ENCODE measurements at places on chromosomes 6 and 20.

DNA sequence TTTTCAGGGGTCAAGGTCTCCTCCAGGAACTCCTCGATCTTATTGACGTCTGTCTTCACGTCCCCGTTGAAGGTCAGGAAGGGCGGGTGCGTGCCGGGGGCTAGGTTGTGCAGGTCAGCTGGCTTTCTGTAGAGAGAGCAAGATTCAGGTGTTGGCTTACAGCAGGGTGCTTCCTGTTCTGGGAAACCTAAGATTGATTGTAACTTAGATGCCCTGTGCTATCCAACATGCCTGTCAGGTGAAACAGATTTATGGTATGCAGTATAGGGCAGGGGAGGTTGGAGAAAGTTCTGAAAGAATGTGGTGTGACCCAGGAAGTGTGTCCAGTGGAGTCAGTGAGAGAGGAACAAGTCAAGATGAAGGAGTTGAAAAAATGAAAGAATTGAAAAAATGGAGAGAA lies 66.4 kb downstream of the CLIC5 start:
- no peak for DNase-seq

- DNase-seq, result no peak
Observed at GRCh38 chr20:60292001-60292520, 333.8 kb downstream of the CDH26 start.

- DNase-seq, result no peak
Observed at GRCh38 chr6:7691675-7692452, 34.0 kb upstream of the BMP6 start.

DNA sequence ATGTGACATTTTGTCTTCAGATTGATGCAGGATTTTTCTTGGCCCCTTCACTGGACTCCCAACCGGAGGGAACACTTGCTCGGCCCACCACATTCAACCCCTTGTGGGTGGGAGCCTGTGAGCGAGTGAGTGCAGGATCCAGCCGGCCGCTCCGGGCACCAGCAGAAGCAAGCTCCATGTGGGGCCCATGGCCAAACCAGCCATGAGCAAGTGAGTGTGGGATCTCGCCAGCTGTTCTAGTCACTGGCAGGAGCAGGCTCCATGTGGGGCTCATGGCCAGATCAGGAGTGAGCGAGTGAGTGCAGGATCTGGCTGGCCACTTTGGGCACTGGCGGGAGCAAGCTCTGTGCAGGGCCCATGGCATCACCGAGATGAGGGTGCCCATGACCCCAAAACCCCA lies 42.6 kb downstream of the OSTM1 start:
- DNase-seq, result no peak

DNA sequence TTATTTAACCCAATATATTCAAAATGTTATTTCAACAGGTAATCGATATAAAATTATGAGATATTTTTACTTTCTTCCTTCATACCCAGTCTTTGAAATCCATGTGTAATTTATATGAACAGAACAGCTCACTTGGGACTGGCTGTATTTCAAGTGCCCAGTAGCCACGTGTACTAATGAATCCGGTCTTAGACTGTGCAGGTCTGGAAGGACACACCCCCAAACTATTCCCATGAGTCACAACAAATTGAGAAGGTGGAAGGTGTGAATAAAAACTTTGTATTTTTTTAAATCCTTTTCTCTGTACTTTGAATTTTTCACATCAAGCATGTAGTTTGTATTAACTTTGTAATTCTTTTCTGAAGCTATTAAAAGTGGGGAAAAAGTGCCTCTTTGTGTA lies 2.8 kb downstream of the UNC5CL start:
- DNase-seq, result no peak

- no peak for DNase-seq
Observed at GRCh38 chr20:22546344-22546743, 38.0 kb downstream of the FOXA2 start.

GRCh38 chr6:39530201-39530759 lies 194.9 kb downstream of the KIF6 start:
- no peak for DNase-seq

DNA sequence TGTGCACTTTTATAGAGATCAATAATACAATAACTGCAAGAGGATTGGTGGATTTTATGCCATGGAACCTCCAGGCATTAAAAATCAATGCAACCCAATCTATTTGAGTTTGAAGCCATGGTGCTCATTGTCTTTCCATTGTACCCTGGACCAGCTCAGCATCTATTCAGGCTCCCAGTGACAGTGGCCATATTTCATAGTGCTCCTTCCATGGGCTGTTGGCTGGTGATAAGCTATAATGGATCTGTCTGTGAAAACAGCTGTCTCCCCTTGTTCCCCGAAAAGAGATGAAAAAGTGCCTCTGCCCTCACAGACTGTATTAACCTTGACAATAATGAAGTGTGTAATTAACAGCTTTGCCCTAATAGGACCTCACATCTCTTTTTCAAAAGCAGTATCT lies 74.3 kb downstream of the LAMP5 start:
- no peak for DNase-seq

DNA sequence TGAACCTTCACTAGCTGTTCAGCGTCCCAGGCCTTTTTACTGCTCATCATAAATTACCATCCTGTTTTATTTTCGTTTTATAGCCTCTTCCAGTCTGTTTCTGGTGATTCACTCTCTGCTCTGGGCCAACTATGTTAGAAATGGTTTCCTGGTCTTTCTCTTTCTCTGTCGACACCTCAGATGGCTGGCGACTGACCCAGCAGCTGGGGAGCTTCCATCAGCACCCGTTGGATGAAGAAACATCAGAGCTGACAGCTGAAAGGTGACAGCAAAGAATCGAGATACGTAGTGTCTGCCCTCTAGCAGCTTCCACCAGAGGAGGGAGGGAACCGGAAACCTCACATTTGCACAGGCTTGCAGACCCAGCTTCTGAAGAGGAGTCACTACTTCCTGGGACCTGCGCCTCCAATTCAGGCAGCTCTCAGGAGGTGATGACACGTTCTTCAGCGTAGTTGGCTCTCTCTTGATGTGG lies 82.9 kb upstream of the MLN start:
- no peak for DNase-seq

DNA sequence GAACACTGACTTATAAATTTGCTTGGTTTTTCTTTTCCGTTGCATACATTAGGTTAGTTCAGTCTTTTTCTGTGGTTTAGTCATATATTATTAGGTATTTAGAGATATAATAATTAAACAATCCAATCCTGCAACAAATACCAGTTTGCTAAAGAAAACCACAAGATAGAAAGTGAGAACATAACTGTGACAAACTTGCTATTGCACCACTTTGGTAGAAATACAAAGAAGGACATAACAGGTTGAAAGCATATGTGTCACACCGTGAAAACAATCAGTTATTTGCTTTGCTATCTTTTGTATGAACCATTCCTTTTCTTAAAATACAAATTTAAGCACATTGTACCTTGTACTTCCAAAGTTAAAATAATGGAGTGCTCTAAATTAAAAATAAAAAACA lies 42.0 kb upstream of the KCNQ5 start:
- DNase-seq, result no peak

DNA sequence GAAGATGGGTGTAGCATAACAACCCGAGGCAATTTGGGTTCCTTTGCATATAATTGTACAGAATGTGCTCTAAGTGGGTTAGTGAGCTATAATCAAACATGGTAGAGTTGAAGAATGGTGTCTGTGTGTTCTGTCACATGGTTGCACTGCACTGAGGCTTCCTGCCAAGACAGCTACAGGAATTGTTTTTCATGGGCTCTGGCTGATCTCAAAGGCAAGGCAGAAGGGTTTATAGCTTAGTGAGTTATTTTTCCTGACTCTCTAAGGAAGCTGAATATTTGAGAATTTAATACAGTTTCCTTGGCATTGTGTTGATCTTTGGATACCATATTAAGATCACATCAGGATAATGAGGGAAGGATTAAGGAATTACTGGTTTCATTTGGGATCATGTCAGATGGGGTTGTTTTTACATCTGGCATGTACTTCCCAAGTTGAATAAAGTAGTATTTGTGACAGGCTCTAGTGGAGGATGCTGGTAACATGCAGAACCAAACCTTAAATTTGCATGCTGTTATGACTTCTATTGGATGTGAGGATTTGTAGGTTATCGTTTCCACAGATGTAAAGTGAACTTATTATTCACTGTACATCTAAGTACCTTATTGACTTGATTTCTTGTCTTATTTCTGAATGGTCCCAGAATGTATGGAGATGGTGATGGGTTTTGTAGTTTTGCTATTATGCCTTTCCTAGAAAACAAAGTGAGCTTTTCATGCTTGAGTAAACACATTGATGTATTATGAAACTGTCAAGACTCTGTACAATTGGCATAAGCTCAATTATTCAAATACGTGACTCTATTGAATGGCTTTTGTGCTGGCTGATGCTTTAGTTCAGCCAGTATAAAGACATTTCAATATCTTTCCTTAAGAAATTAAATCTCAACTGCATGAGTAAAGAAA lies 43.3 kb downstream of the LRRC1 start:
- DNase-seq, result no peak

DNA sequence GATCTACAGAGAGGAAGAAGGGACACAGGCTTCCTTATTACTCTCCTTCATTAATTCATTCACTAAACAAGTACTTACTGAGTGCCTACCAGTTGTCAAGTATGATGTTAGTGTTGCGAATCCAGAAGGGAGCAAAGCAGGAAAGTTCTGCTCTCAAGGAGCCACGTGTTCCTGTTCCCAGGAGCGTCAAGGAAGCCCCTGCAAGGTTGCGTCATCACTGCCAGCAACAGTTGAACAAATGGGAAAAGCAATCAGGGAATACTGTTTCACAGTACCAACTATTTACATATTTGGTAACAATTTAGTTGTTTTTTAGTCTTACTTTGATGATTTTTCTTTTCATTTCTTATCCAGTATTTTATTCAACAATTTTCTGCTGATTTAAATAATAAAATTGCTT lies 310.0 kb downstream of the FOXA2 start:
- DNase-seq, result no peak

GRCh38 chr6:110689275-110689935 lies 125.9 kb downstream of the CDK19 start:
- no peak for DNase-seq

DNA sequence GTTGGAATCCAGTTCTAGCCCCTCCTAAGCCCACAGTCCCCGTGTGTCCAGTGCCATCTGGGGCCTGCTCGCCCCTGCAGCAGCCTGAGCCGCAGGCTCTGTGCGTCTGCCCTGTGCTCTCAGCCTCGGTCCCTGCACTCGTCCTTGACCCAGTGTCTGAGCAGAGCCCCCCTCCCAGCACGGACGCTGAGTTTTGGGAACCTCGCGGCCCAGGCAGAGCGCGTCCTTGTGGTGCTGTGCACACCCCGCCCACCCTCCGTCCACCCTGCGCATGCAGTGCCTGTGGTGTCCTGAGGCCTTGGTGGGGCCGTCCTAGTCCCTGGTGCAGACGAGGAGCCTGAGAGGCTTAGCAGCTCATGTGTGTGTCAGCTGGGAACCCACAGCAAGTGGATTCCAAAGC lies 31.6 kb downstream of the OSBPL2 start:
- no peak for DNase-seq

- DNase-seq, result no peak
Observed at GRCh38 chr6:41757271-41757670, 10.1 kb upstream of the PGC start.

DNA sequence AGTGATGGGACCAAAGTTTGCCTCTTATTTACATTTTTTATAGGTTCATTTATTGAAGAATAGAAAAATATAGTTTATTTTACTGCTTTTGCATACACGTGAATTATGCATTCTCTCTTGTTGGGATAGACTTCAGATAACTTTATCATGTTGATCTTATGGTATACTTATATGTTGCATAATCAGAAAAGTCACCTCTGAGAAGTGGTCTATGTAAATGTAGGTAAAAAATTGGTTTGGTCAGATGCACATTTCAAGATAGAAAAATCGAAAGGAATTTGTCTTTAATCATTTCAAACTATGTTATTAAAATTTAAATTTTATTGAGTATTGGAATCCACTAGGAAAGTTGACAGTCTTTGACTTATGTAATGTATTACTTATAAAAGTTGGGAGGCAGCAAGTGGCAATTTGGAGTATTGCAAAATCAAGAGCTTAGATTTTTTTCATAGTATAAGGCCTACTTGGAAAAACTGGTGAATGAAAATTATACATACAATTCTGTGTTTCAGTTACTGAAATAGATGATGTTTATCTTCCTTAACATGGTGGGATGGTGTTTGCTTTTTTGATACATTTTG lies 2.4 kb downstream of the PHF3 start:
- no peak for DNase-seq

GRCh38 chr6:57423468-57423867 lies 106.0 kb downstream of the PRIM2 start:
- no peak for DNase-seq

DNA sequence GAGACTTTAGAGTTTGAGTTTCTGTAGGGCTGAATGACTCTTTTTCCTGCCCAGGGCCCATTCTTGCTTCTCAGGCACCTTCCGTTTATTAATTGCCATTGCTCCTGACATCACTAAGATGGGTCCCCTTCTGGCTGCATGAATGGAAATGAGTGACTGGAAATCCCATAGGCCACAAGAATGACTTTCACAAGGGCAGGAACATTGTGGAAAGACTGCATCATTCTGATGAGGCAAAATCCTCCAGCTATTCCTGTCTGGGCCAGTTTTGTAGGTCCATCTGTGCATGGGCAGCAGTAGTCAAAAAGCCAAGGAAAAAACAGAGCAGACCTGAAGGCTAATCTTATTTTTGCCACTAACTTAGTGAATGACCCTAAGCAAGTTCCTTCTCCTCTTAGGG lies 19.3 kb downstream of the TMEM74B start:
- no peak for DNase-seq

DNA sequence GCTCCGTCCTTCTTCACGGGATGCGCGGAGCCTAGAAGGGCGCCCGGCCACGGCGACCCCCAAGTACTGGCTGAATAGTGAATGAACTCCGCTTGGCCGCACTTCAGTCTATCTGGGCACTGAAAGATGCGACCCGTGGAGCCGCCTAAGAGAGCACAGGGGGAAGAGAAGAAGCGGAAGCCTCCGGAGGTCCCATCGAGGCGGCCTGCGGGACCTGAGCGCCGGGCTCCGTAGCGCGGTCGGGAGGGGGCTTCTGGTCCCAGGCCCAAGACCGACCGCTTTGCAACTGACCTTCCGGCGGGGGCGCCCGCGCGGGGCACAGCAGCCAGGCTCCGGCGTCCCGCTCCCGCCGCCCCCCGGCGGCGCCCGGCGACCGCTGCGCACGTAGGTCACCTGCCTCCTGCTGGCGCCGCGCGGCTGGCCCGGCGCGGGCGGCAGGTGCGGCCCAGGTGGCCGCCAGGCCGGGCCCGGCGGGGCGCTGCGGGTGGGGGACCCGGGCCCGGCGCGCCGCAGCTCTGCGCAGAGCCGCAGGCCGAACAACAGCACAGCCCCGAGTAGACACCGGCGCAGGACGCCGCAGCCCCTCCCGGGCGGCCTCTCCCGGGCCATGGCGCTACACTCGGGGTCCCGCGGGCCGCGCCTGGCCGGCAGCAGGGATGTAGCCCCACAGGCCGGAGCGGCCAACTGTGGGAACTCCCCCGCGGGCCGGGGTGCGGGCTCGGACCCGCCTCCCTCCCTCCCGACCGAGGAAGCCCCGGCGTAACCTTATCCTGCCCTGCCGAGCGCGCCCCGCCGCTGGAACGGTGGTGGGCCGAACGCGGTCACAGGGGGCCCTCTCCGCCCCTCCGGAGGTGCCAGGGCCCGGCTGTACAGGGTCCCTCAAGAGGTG lies at the start of gene METTL24:
Gene METTL24 (minus strand): TSS at position 686 of the 889 bp plus-strand sequence. CDS start 77 bp downstream, at position 609.
- DNase-seq, result peak; percentile 9

Data from hematopoietic multipotent progenitor cell treated with erythropoietin and hydrocortisone succinate and interleukin-3 and kit ligand, for 8 days (in vitro differentiated cells).